Subcutaneous adipose tissue (tissue), 4 donors: ENCODE measurements at places on chromosomes 5 and 9. TPM values are rescaled to one million over a fixed set of nuclear protein-coding genes. Genes with fewer than 3 reads are reported as not detected.

KLF9 gene
- 72.8 TPM for total RNA-seq

OTULIN gene
- 25.8 TPM for total RNA-seq

SPATA6L gene
- 1.8 TPM for total RNA-seq

RASGEF1C gene
- 0.51 TPM for total RNA-seq

LCN1 gene
- not detected for total RNA-seq

SPATA31D4 gene
- total RNA-seq, result not detected

ADAMTS13 gene
- total RNA-seq, result 1.9 TPM

PCDHGA6 gene
- 6.2 TPM for total RNA-seq
